ENCODE measurements at places on chromosomes 3 and 15.

DNA sequence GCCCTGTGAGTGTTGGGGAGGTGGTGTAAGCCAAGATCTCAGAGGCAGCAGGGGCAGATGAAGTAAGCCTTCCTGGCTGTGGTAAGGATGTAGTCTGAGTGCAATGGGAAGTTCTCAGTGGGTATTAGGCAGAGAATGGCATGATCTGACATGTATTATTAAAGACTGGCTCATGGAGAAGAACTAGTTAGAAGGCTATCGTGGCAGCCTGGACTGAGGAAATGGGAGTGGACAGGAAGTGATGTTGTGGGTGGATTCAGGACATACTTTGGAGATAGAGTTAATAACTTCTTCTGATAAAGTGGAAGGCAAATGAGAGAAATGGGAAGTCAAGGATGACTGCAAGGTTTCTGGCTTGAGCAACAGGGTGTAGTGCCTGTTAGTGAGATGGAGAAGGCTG lies 250.9 kb upstream of the CFAP20DC start:
- no peak for DNase-seq

DNA sequence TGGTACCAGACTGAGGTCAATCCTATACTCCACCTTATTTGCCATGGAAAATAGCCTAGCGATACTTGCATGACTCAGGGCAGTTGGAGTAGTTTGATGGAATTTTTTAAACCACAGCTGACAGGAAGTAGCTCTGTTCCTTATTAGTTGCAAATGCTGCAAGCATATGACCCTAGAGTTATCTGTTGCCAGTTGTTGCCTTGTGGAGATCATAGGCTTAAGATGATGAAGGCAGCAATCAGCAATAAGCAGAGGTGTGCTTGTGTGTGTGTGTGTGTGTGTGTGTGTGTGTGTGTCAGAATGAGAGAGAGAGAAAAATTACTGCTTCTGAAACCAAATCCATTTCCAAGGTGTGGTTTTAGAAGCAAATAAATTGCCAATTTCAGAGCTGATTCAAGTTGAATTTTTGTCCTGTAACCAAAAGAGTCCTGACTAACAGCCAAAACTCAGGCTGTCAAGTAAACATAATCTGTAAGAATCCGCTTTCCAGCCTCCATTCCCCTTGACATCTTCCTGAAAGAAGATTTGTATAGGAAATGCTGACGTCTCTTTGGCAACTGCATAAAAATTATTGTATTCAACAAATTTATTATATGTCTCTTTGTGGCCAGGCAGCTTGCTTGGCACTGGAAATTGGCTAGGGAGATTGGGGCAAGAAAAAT lies 141.2 kb downstream of the SERPINI1 start:
- no peak for DNase-seq

GRCh38 chr15:77335298-77335697 lies 84.6 kb downstream of the PEAK1 start:
- DNase-seq: no peak

DNA sequence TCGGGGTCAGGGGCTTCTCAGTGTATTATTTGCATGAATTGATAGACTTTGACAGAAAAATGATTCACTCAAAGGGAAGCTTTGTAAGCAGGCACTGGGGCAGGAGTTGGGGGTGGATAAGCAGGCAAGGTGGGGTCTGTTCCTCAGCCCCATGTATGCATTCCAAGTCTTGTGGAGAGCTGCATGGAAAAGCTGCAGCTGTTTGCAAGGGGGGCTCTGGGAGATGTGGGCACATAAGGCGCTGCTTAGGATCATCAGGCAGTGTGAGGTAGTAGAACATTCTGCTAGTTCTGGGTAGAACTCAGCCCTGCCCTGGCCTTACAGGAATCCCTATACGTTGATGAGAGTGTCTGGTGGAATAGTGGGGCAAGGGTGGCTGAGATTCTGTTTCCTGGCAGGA lies 154.2 kb upstream of the LRIG1 start:
- no peak for DNase-seq

DNA sequence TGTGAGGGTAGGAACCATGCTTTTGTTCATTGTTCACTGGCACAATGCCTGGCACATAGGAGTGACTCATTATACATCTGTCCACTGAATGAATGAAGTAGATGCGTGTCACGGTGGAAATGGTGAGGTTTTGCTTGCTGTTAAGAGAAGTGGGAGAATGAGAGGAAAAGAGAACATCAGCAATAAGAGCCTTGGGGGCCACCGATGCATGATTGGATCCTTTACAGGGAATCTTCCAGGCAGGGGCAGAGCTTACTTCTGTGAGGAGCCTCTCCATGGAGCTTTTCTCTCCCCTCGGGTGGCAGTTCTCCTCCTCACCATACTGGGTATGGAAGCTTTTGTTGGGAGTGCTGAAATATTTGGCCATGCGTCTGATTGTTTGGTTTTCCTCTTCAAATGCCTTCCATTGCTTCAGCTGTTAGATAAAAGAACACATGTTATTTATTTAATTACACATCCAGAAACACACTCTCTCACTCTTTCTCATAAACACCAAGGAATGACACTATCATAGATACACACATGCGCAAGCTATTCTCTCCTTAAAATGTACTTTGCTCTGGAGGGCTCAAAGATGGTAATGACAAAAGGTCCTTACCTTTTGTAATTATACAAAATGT lies 78.9 kb upstream of the GSK3B start:
- DNase-seq: no peak

DNA sequence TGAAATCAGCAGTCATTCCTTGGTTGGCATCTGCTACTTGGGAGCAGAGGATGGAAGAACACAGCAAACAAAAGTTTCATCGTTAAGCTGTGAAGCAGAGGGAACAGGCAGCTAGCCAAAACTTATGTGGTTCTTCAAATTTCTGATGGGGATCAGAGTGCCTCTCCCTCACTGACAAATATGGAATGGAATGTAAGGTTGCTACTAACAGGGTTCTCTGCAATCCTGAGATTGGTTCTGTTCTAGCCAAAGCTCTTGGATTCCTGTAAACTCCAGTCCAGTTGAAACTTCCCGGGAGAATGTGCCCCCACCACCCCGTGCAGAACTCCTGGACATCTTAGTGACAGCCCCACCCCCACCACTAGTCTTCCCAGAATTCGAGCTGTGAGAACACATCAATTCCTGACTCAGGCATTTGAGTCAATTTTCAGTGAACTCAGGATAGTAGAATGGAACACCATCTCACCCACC lies 55.9 kb upstream of the PHLDB2 start:
- no peak for DNase-seq

DNA sequence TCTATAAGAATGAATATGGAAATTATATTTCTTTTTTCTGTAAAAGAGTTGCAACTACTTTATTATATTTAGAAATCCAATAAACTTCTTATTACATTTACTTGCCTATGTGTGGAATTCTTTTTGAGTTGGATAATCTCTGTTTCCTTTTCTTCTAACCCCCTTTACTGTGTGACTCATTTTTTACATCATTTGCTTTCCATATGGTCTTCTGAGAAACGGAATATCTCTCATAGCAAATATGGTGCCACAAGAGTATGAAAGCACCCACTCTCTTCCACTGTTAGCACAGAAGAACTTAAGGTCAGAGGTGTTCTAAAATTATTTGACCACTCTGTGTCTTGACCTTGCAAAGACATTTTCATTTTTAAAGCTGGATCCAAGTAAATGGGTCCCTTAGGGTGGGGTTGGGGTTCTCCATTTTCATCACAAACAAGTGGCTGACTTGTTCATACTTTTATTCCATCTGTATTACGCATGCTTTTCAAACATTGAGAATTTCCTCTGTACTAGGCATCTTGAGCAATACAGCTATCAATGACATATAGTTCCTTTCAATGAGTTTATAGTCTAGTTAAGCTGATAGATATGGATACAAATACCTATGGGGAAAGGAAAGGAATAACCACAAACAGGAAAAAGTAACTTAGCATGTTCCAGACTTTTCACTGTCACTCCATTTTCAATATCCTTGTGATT lies 281.1 kb upstream of the TPRG1 start:
- DNase-seq: no peak

GRCh38 chr15:101019366-101019896 lies 100.3 kb downstream of the LRRK1 start:
- no peak for DNase-seq

DNA sequence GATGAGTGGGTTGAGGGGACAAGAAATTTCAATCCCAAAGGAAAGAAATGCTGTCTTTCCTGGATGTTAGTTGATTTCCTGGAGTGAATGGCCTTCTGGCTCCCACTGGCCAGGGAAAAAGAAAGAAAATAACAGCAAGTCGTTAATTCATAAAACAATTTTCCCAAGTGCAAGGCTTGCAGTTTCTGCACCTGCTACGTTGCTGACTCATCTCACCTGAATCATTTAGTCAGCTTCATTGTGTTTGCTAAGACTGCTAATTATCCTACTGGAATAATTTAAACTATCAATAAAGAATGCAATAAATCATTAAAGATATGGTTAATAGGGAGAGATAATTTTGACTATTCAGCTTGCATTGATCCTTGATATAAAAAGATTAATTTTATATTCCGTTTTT lies 387.6 kb downstream of the ROBO2 start:
- no peak for DNase-seq

DNA sequence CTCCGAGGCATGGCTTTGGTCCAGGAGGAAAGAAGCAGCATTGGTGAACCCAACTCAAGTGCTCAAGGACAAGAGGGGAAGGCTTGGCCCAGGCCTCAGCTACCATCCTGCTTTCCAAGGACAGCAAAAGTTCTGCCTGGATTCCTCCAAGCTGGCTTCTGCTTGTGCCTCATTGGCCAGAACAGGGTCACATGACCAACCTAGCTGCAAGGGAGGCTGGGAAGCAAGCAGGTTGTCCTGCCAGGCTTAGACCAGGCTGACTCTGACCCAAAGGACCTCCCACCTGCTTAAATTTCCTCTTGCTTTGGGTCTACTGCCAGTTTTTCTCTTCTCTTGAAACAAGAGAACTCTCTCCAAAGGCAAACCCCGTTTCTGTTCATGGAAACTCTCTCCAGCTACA lies 70.7 kb downstream of the RPN1 start:
- no peak for DNase-seq

- no peak for DNase-seq
Measured at GRCh38 chr15:100208921-100209603, 132.7 kb downstream of the ADAMTS17 start.

- DNase-seq: no peak
Measured at GRCh38 chr15:40054605-40054854, 15.5 kb upstream of the SRP14 start.

DNA sequence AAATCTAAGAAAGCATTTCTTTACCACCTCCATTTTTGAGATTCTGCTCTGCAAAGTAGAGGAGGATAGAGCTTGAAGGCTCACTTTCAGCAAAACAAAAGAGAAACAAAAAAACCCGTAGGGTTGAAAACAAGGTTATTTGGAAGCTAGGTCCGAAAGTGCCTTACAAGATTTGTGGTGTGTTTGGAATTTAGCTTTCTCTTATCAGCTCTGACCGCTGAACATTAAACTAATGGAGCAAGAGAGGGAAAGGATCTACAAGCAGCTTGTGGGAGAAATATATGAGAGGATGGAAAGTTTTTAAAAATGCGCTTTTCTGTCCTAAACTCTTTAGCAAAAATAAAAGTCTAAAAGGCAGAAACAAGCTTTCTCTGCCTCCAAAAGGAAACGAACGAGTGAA lies 545.5 kb downstream of the NTRK3 start:
- DNase-seq: no peak

- no peak for DNase-seq
Measured at GRCh38 chr3:129609591-129610182, 3.2 kb upstream of the PLXND1 start.

DNA sequence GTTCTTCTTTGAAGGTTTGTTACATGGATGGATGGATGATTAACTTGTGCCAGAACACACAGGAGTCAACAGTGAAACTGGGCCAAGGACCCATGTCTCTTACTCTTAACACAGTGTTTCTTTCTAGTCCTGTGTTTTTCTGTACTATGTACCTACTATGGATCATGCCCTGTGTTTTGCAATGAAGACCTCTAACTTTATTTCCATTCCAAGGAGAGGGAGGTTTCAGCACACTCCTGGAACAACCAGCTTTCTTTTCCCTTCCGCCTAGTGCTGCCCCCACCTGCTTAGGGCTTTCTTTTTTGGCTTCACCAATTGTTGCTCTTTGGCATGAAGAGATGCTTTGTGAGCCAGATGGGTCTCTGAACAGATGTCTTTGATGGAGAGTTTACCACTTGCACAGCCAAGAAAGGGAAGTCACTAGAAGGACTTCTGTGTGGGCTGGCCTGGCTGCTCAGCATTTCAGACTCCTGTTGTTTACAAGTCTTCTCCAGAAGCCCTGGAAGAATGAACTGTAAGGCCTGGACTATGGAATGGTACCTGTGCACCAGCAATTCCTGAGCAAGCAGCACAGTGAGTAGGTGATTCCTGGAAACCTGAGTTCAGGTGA lies 44.5 kb downstream of the SNAPC5 start:
- no peak for DNase-seq

- no peak for DNase-seq
Measured at GRCh38 chr3:46574243-46574646, 8.1 kb upstream of the LRRC2 start.
